ENCODE measurements at places on chromosomes 16 and 17. TPM values are rescaled to one million over a fixed set of nuclear protein-coding genes. Genes with fewer than 3 reads are reported as not detected.

The RSKR gene
- total RNA-seq: 8.4 TPM

The UBALD1 gene
- 26.7 TPM for total RNA-seq

The KCTD13 gene
- total RNA-seq: 14.8 TPM

The KRT23 gene
- 0.35 TPM for total RNA-seq

All from left lung (tissue), 14 donors.